ENCODE measurements at places on chromosomes 11 and 22. TPM values are rescaled to one million over a fixed set of nuclear protein-coding genes. Genes with fewer than 3 reads are reported as not detected.

DNA sequence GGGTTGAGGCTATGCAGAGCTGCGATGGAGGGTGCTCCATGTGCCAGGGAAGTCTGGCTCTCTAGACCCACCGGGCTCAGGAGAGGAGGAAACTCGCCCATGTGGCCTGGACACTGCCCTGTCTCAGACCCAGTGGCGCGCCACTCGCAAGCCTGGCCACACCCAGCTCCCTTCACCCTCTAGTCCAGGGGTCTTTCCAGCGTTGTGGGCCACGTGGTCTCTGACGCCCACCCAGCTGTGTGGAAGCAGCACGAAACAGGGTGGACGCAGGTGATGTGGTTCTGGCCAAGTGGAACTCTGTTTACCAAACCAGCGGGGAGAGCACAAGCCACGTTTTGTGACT, 28.2 kb downstream of the PPIL2 start:
- H3K27ac ChIP-seq, result no peak overlapping the region
- H3K4me1 ChIP-seq, result no peaks in the 10 kb centered on the region
- no peaks in the 10 kb centered on the region for H3K27me3 ChIP-seq

PDHX gene
- 85.4 TPM for total RNA-seq

GRCh38 chr11:71447791-71448256, 369 bp downstream of the DHCR7 start:
- peaks cover 12% of the 10 kb centered on the region for H3K36me3 ChIP-seq
- H3K27me3 ChIP-seq, result no peaks in the 10 kb centered on the region
- peak overlapping the region; percentile 59 for H3K27ac ChIP-seq

- no peak overlapping the region for H3K27ac ChIP-seq
- H3K4me3 ChIP-seq, result no peak overlapping the region
- peaks cover 19% of the 10 kb centered on the region for H3K36me3 ChIP-seq
- no peaks in the 10 kb centered on the region for H3K27me3 ChIP-seq
Measured at GRCh38 chr11:17516551-17517150, 27.6 kb downstream of the USH1C start.

SMCO4 gene
- total RNA-seq, result 45.6 TPM

DNA sequence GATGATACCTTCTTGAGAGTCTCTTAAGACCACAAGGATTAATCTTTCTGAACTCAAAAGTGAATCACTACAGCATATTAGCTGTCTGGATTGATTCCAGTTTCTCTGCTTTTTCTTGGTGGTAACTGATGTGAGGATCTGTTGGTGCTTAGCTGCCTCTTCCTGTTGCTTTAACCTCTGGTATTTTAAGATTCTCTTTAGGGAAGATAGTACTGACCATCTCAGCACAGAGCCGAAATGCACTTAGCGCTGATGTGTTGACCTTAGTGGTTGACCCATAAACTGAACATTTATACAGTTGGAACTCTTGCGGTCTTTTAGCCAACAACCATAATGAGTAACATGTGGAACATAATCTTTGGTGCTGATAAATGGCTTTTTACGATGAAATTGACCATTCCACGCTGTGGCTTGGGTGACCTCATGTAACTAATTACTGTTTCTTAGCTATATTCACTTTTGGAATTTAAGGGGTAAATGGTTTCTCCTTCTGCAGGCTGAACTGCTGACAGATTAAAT, 33.7 kb downstream of the APLP2 start:
- no peak overlapping the region for H3K4me3 ChIP-seq
- 0 out of 2 replicates have a peak, but pooled peaks cover 2% of the 10 kb centered on the region for H3K36me3 ChIP-seq
- H3K27me3 ChIP-seq, result no peaks in the 10 kb centered on the region

DNA sequence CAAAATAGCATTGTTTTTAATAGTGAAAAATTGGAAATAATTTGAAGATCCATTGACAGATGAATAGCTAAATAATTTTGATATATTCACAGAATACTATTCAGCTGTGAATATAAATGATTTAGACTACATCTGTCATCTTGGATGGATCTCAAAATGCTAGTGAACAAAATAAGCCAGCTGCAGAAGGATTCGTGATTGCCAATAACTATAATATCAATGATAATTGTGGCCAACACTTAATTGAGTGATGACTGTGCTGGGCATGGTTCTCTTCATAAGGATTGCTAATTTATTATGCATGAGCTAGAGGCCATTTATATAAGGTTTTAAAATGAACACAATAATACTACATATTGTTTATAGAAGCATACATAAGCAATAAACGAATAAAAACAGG, 60.4 kb downstream of the CTTN start:
- no peaks in the 10 kb centered on the region for H3K36me3 ChIP-seq
- no peak overlapping the region for H3K27ac ChIP-seq
- H3K4me1 ChIP-seq, result no peaks in the 10 kb centered on the region
- H3K4me3 ChIP-seq, result no peak overlapping the region
- no peaks in the 10 kb centered on the region for H3K27me3 ChIP-seq

- no peaks in the 10 kb centered on the region for H3K4me1 ChIP-seq
- H3K27me3 ChIP-seq, result no peaks in the 10 kb centered on the region
- peak overlapping the region; percentile 50 for H3K27ac ChIP-seq
- DNase-seq, result no peak
- H3K36me3 ChIP-seq, result peaks cover 4% of the 10 kb centered on the region
Measured at GRCh38 chr22:24433828-24434470, 6.5 kb downstream of the ADORA2A start.

DNA sequence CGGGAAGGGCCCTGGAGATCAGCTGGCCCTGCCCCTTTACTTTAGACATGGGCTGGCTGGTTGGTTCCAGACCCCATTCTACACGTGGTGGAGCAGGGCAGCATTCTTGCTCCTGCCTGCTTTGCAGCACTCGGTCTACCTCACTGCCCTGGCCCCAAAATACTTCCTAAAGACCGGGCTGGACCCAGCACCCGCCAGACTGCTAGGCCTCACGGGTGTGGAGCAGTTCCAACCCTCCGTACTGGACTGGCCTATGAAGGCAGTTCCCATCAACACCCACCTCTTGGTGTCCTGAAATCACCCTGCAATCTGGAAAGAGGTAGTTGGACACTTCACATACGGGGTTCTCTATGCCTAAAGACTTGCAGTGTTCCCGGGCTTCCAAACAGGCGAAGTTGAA, 6.4 kb downstream of the MCAT start:
- H3K27me3 ChIP-seq, result no peaks in the 10 kb centered on the region
- H3K36me3 ChIP-seq, result peaks cover 6% of the 10 kb centered on the region
- H3K4me1 ChIP-seq, result no peaks in the 10 kb centered on the region
- DNase-seq, result no peak

DNA sequence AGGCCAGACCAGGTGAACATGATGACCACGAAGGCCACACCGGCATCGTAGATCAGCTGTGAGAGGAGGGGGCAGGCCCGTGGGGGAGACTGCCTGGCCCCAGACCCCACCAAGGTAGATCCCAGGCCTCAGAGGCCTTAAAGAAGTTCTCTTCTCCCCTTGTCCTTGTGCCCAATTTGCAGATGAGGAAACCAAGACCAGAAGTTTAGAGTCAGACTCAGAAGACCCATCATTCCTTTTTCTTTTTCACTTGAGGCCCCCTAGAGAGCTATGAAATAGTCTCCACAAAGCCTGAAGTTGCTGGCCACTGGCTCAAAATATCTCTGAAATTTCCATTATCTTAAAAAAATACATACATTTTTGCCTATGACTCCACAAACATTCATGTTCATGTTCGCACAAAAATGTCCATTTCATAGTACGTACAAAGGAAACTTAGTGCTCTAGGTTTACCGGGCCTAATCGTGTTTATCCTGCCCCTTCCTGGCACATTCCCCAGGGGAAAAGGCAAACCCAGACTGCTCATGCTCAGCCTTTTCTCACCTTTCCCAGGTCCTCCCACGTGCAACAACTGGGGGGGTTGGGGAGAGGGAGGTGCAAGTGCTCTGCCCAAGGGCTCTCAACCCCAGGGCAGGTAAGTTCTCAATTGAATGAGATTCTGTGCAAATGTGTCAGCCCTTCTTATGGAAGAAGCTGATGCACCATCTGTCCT, 19.2 kb downstream of the SLC43A1 start:
- H3K27ac ChIP-seq, result peak overlapping the region; percentile 90
- peaks cover 10% of the 10 kb centered on the region for H3K36me3 ChIP-seq
- no peaks in the 10 kb centered on the region for H3K27me3 ChIP-seq
- no peak for DNase-seq

CELF1 gene
- 152 TPM for total RNA-seq

CASP5 gene
- total RNA-seq, result 1.4 TPM

DKK3 gene
- 165 TPM for total RNA-seq

PHLDB1 gene
- 72.1 TPM for total RNA-seq

GRCh38 chr11:43723617-43724016, 43.1 kb downstream of the HSD17B12 start:
- H3K4me1 ChIP-seq, result peaks cover 5% of the 10 kb centered on the region
- no peak overlapping the region for H3K4me3 ChIP-seq
- H3K36me3 ChIP-seq, result peaks cover 2% of the 10 kb centered on the region
- no peak overlapping the region for H3K27ac ChIP-seq
- no peaks in the 10 kb centered on the region for H3K27me3 ChIP-seq

DUSP8 gene
- 7.7 TPM for total RNA-seq

DNA sequence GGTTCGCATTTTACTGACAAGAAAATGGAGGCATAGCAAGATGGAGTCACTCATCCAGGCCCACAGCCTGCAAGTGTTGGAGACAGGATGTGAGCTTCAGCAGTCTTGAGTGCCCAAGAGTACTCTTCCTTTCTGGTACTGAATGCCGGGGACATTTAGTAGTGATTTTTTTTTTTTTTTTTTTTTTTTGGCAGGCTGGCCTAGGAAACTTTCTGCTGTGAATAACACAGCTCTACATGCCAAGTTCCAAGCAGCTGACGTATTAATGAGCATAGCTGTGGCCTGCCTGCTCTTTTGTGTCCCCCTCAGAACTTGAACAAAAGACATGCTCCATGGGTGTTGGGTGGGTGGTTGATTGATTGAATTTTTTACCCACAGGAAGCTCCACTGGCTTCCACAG, 195.5 kb upstream of the CADM1 start:
- no peaks in the 10 kb centered on the region for H3K27me3 ChIP-seq
- H3K4me1 ChIP-seq, result no peaks in the 10 kb centered on the region
- no peak overlapping the region for H3K4me3 ChIP-seq
- no peaks in the 10 kb centered on the region for H3K36me3 ChIP-seq

GRCh38 chr11:69157822-69158231, 2.1 kb downstream of the SMIM38 start:
- H3K36me3 ChIP-seq, result no peaks in the 10 kb centered on the region
- peak; percentile 34 for DNase-seq
- H3K27ac ChIP-seq, result no peak overlapping the region
- no peak overlapping the region for H3K4me3 ChIP-seq
- H3K27me3 ChIP-seq, result no peaks in the 10 kb centered on the region

ACRV1 gene
- not detected for total RNA-seq

STK33 gene
- 0.51 TPM for total RNA-seq

OR51B5 gene
- total RNA-seq, result not detected

CASP12 gene
- total RNA-seq, result not detected

SEC14L6 gene
- total RNA-seq, result not detected

GRCh38 chr22:42623756-42624441, 9.2 kb upstream of the POLDIP3 start:
- H3K4me3 ChIP-seq, result no peak overlapping the region
- H3K36me3 ChIP-seq, result peaks cover 7% of the 10 kb centered on the region
- no peak for DNase-seq
- H3K4me1 ChIP-seq, result no peaks in the 10 kb centered on the region
- H3K27me3 ChIP-seq, result no peaks in the 10 kb centered on the region

GRCh38 chr11:70140711-70141485, 62.2 kb upstream of the FADD start:
- no peaks in the 10 kb centered on the region for H3K27me3 ChIP-seq
- H3K4me1 ChIP-seq, result peaks cover 29% of the 10 kb centered on the region
- no peak for DNase-seq
- H3K4me3 ChIP-seq, result no peak overlapping the region
- H3K36me3 ChIP-seq, result no peaks in the 10 kb centered on the region

CLMP gene
- 58.9 TPM for total RNA-seq

- peaks cover 4% of the 10 kb centered on the region for H3K4me1 ChIP-seq
- no peak overlapping the region for H3K27ac ChIP-seq
- H3K4me3 ChIP-seq, result no peak overlapping the region
Measured at GRCh38 chr22:38239101-38239761, 33.6 kb downstream of the TMEM184B start.
